ENCODE measurements at places on chromosomes 2 and 18. TPM values are rescaled to one million over a fixed set of nuclear protein-coding genes. Genes with fewer than 3 reads are reported as not detected.

Gene TNFAIP6
- 1.2 TPM for total RNA-seq

Gene PROC
- 2.9 TPM for total RNA-seq

Gene EVX2
- total RNA-seq = not detected

Gene MROH2A
- total RNA-seq = not detected

Gene OTOF
- 0.08 TPM for total RNA-seq

Data from A549 treated with ZK216348 at 1 μM for 4 hours (cell line).